ENCODE measurements at places on chromosomes 11 and 22.

- DNase-seq, result no peak
Measured at GRCh38 chr11:36118084-36118483, 171.1 kb downstream of the COMMD9 start.

DNA sequence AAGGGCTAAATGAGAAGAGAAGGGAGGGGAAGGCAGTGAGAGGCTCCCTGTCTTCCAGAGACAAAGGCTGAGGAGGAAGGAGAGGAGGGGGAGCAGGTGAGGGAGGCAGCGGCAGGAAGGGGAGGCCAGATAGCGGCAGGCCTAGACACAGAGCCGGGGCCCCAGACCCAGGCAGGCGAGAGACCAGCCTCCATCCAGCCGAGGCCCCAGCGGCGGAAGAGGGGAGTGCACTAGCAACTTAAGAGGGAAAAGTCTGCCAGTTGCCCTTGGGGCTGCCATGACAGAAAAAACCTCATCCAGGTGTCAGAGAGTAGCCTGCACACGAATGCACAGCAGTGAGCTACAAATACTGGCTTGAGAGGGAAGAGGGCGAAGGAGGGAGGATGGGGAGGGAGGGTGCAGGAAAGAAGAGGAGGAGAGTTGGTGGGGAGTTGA is 46.7 kb downstream of the IGLL1 start:
- DNase-seq, result no peak

DNA sequence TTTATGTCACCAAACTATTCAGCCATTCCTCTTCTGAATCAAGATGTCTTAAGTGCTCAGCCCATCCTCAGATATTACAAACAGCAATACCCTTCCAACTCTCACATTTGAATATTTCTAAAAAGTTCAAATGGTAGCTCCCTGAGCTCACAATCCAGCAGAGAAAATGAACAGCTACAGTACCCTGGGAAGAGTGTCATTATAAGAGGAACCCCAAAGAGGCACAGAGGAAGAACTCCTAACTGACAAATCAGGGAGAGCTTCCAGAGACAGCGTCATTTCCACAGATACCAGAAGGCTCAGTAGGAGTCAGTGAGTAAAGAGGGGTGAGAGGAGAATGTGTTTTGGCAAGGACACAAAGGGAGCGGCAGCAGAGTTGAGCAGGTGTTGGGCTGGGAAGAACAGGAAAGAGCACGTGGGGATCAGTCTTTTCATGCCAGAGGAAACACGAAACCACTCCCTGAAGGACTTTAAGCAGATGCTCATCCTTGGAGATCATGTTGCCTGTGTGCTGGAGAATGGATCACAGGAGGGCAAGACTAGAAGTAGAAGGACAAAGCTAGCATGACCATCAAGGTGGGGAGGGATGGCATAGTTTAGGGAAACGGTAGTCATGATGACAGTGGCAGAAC is 4.3 kb downstream of the CLTCL1 start:
- no peak for DNase-seq

DNA sequence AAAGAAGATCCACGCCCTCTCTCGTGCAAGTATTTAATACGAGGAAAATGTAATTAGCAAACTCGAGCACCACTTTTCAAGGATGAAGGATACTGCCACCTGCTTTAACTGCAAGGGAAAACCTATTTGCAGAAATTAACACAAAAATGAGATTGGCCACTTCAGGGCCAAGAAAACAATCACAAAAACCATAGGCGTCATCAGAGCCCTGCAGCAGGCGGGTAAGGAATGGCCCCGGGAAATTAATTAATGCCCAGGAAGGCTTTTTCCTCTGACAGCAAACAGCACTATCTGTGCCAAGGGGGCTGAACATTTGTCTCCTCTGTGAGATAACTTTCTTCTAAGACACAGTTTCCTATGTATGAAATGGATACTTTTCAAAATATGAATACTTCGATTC is 255.7 kb downstream of the CTTN start:
- DNase-seq, result no peak

- no peak for DNase-seq
Measured at GRCh38 chr11:76240161-76240540, 33.8 kb upstream of the WNT11 start.

DNA sequence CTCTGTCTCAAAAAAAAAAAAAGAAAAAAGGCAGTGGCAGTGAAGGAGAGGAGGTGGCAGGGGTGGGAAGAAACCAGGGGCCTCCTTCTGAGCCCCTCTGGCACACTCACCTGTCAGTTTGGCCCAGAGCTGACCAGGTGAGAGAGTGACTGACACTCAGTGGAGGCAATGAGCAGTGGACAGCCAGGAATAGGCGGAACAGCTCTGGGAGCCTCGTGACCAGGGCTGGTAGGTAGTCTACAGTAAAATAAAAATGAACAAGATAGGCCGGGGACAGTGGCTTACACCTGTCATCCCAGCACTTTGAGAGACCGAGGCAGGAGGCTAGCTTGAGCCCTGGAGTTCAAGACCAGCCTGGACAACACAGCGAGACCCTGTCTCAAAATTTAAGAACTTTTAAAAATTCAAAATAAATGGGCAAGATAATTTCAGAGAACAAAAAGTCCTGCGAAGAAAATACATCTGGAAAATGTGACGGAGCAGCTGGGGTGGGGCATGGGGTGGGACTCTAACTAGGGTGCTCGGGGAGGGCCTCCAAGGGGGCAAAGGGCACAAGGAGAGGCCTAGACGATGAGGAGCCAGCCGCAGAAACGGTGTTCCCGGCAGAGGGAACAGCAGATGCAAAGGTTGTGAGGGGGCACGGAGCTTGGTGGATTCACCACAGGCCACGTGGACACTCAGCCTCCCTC is 3.8 kb upstream of the PDXP start:
- no peak for DNase-seq

- no peak for DNase-seq
Measured at GRCh38 chr22:47808236-47808635, 1045.8 kb downstream of the TBC1D22A start.

DNA sequence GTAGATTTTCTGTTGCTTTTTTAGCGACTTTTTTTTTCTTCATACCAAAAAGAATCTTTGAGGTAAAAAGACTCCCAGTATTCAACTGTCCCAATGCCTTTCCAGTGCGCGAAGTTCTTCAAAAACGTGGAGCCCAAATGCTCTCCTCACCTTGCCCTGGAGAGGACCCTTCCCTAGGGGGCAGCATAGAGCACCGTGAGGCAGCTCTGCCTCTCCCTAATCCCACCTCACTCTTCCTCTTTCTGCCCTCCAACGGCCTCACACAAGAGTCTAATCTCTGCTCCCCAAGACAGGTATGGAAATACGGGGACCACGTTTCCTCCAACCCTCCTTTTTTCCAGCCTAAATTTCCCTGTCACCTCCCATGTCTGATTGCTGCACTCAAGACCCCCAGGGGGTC is 117.5 kb upstream of the ALX4 start:
- DNase-seq, result no peak
